ENCODE measurements at places on chromosomes 1 and 21.

DNA sequence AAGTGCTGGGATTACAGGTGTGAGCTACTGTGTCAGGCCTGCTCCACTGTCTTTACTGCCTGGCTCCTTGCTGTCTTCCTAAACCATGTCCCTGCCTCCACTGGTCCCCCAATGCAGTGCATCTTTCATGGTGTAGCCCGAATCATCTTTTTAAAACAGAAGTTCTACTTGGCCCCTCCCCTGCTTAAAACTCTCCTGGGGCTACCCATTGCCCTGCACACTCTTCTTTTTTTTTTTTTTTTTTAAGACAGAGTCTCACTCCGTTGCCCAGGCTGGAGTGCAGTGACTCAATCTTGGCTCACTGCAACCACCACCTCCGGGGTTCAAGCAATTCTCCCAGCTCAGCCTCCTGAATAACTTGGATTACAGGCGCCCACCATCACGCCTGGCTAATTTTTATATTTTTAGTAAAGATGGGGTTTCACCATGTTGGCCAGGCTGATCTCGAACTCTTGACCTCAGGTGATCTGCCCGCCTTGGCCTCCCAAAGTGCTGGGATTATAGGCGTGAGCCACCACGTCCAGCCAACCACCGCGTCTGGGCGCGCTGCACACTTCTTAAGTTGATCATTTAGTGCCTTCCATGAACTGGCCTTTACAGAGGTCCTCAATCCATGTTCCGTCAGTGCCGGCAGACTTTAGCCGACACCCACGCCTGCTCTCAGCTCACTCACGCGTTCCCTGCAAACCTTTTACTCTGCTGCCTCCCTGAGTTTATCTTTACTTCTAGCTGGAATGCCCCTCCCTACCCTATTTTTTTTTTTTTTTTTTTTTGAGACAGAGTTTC is 2.4 kb downstream of the FCN3 start:
- DNase-seq = no peak

DNA sequence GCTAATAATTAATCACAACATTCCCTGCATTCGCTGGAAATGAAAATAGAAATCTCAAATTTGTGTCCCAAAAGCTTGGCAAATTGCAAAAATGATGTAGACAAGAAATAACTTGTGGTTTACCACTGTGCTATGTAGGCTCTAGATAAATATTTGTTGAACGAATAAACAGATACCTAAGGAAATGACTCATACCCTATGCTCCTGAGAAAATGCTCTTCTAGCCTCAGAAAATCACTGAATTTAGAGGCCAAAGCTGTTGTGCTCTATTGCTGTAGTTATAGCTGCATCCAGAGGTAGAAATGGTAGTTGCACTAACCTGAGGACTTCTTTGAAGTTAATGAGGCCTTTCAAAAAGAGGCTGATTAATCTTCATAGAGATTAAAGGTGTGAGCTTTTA is 142.0 kb upstream of the ZNHIT6 start:
- peak; percentile 97 for DNase-seq

DNA sequence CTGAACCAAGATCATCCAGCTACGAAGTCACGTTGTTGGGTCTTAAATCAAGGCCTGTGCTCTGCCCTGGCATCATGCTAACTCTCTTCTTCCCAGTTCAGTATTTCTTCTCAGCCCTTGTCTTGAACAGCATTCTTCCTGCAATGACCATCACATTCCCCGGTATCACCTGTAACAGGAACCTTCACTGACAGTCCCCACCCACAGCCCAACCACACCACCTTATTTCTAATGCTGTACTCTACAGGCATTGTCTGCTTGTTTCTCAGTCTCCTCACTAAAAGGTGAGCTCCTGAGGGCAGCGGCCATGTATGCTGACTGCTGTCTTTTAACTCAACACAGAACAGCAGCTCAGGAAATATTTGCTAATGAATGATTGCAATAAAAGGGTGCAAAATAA is 54.0 kb downstream of the DAB1 start:
- DNase-seq = no peak

GRCh38 chr1:52164604-52165003 is 22.7 kb downstream of the ZFYVE9 start:
- no peak for DNase-seq

DNA sequence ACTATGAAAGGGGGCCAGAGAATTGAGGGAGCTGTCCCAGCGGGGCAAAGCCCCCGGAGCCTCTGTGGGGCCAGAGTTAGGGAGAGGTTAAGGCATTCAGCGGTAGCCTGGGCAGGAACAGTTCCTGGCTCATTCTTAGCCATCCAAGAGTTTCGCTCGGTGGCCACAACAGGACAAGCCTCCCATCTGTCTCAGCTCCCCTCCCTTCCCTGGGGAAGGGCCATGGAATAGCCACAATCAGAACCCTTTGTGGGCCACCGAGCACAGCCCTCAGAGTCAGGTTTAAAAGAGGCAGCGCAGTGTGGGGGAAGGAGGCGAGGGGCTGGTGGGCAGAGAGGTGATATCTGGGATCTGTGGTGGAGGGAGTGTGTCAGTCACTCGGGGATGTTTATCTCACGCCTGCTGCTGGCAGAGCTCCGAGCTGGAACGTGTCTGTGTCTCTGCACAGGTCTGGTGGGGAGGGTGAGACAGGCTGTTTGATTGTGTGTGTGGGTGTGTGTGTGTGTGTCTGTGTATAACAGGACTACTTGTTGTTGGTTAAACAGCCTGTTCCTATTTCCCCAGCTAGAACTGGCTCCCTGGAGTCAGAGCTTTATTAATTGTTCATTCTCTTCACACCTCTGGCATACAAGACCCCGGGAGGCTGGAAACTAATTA is 49.6 kb upstream of the GOLT1A start:
- DNase-seq = no peak

- peak; percentile 31 for DNase-seq
Observed at GRCh38 chr1:173477286-173478093, at the start of gene PRDX6. PRDX6 (plus strand) TSS chr1:173477335; CDS start chr1:173477398, 63 bp downstream.

DNA sequence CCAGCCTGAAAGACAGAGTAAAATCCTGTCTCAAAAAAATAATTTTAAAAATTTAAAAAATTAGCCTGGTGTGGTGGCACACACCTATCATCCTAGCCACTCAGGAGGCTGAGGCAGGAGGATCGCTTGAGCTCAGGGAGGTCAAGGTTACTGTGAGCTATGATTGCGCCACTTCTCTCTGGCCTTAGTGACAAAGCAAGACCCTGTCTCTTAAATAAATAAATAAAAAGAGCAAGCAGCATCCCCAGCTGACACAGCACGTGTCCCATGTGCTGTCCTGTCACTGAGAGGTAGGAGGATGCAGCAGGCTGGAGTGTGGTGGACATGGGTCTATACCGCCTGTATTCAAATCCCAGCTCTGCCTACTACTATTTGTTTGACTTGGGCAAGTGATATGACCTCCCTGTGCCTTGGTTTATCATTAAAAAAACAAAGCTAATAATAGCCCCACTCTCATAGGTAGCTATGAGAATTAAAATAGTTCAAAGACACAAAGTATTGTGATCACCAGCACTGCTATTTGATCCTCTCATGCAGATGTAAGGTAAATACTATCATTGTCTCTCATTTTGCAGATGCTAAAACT is 22.2 kb upstream of the ECE1 start:
- no peak for DNase-seq

Measured in HCEC 1CT (cell line).